CD4-positive, alpha-beta T cell treated with Interleukin-12 subunit alpha and Interleukin-12 subunit beta, for 1 hour (primary cell): ENCODE measurements at places on chromosomes 3 and 15.

- DNase-seq: no peak
Measured at GRCh38 chr3:169218314-169218983, 445.1 kb downstream of the MECOM start.

- DNase-seq: no peak
Measured at GRCh38 chr15:23690450-23690852, 3.3 kb upstream of the NDN start.

GRCh38 chr3:143363949-143364348, 244.4 kb downstream of the CHST2 start:
- DNase-seq: no peak

GRCh38 chr15:76209942-76210341, 101.3 kb downstream of the ETFA start:
- DNase-seq: no peak

GRCh38 chr3:59280113-59280512, 230.3 kb upstream of the CFAP20DC start:
- DNase-seq: no peak

- DNase-seq: no peak
Measured at GRCh38 chr3:149555927-149556326, 81.4 kb downstream of the TM4SF4 start.

DNA sequence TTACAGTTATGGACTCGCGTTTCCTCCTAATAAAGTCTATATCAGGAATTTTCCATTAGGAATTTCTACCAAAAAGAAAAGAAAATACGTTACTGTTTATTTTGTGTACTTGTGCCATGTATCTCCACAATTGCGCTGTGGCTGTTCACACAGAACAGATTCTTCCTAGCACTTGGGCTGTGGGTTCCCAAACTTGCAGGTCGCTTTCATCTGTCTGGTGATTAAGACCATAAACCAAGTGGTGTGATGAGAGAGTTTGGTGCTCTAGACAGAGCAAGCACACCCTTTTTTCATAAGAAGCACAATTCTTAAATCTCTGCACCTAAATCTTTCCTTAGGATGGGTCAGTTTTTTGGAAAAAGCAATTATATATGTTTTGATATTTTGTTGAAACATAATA, 203.3 kb downstream of the TP63 start:
- no peak for DNase-seq

GRCh38 chr3:140541975-140542653, 135.8 kb upstream of the TRIM42 start:
- DNase-seq: no peak

DNA sequence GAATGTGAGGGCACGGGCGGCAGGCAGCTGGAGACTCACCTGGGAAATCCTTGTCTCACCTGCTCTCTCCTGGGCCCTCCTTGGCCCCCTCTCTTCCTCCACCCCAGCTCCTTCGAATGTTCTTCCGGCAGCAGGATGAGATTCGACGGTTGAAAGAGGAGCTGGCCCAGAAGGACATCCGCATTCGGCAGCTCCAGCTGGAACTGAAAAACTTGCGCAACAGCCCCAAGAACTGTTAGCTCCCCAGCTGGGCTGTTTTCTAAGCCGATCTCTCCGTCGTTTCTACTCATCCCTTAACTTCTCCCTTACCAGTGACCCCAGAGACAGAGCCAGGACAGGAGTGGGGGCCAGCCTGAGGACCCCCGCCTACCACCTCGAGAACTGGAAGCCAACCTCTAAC, 95.0 kb downstream of the ANP32A start:
- no peak for DNase-seq
